ENCODE measurements at places on chromosomes 5 and 9.

- no peak for DNase-seq
These were observed 1.1 kb upstream of the CEP72 start for GRCh38 chr5:610744-611730.

DNA sequence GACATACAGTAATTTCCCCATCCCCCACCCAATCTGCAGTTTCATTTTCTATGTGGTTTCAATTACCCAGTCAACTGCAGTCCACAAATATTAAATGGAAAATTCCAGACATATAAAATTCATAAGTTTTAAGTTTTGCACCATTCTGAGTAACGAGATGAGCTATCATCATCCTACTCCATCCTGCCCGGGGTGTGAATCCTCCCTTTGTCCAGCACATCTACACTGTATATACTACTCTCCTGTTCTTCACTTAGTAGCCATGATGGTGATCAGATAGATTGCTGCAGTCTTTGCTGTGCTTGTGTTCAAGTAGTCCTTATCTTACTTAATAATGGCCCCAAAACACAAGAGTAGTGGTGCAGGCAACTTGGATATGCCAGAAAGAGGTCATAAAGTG is 11.3 kb downstream of the OXCT1 start:
- no peak for DNase-seq

DNA sequence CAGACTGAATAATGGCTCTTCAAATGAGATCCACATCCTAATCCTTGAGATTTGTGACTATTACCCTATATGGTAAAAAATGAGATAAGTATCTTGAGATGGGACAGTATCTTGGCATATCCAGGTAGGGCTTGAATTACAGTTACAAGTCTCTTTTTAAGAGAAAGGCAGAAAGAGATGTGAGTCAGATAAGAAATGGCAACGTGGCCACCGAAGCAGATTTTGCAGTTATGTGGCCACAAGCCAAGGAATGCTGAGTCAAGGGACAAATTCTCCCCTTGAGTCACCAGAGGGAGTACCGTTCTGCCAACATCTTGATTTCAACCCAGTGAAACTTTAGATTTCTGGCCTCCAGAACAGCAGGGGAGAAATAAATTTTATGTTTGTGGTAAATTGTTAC is 1983.0 kb upstream of the C9orf72 start:
- no peak for DNase-seq

DNA sequence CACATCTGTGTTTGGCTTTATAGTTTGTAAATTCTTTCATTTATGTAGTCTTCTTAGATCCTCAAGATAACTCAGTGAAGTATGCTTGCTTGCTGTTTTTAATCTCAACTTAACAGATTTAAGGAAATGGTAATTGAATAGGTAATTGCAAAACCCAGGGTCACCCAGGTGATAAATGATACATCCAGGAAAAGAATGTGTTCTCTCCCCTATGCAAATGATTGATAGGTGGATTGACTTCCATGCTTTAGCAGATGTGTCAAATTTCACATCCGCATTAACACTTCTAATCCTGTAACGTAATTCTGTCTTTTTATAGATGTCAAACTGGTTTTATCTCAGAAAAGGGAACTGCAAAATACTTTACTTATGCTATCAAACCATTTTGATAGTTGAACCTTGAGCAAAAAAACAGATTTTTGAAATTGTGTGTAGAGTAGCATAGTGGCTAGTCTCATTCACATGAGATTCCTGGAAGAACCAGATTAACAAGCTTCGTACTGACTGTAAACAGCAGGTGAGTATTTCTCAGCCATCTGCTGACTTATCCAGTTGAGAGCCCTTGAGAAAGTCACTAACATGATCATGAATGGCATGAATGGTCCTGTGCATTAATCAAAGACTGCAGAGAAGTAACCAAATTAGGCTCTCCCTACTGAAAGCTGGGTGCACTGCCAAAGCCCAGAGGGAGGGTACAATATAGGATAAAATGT is 86.7 kb upstream of the PAM start:
- no peak for DNase-seq

GRCh38 chr9:23586906-23587305 is 239.1 kb downstream of the ELAVL2 start:
- DNase-seq, result no peak

DNA sequence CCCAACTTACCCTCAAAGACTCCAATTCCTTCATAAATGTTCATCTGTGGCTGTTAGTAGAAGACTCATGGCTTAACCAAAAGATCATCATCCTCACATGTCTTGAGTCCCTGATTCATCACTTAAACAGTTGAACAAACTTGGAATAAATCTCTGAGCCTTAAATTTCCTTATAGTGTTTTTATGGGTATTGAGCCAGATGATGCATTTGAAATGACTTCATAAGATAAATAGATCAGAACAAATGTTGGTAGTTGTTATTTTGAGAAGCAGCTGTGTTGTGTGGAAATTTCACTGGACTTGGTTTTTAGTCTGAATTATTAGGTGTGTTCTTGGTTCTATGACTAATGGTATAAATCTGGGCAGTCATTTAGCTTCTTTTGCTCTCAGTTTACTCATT is 236.2 kb downstream of the NNT start:
- no peak for DNase-seq

GRCh38 chr5:56995596-56995995 is 43.7 kb upstream of the MIER3 start:
- no peak for DNase-seq

Measured in NCI-H1694 treated with DMSO at 0.1 percent for 48 hours (cell line).